ENCODE measurements at places on chromosomes 1 and 21.

GRCh38 chr1:79614762-79615161 is 608.2 kb upstream of the ADGRL4 start:
- DNase-seq: no peak

DNA sequence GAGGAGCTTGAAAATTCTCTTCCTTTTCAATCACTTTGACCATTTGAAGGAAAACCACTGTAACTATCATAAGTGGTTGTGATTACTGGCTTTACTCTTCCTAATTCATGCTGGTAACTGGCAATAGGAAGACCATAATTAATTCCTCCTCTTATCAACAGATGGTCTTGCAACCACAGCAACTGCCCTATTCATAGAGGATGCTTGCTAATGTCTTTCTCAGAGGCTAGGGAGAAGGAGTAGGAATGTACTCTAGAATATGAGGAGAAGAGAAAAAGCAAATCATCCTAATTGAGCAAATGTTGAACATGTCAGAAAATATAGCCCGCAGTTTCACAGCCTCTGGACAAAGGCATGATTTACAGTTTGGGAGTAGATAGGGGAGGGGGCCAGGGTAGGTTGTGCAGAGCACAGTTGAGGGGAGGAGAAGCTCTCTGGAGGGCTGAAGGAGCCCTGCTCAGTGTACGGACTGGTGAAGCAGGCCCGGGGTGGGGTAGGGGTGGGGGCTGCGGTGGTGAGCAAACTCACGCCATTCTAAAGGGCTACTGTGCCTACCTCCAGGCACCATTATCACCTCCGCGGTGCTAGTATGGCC is 192.9 kb downstream of the PCP4 start:
- DNase-seq: no peak

GRCh38 chr1:243550276-243550675 is 294.4 kb downstream of the SDCCAG8 start:
- no peak for DNase-seq

DNA sequence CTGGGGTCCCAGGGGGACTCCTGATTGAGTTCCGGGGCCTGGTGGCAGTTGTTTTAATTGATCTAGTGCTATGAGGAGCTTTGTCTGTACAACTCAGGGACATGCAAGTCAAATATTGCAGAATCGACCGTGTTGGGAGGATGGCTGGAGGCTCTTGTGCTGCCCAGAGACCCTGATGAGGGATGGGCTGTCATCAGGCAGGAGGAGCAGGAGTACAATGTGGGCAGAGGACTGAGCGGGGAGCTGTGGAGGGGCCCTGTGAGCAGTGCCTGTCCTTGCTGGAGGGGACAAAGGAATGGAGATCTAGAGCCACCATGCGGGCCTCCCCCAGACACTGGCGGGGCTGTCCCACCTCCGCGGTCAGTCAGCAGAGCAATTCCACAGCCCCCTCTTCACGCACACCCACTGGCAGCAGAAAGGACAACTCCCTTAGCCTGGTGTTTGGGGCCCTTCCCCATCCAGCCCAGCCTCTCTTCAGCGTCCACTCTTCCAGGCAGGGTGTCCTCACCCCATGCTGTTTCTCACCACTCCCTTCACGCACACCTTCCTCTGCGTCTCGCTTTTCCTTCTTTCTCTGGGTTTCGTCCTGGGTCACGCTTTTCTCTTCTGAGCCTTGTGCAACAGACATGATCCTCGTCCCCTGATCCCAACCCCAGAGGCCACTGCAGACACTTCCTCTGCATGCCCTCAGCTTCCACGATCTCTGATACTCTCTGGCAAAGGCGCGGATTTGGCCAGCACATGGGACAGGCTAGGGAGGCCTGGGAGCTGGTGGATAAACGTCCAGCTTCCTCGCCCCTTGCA is 122.6 kb downstream of the GRIK3 start:
- DNase-seq: no peak

DNA sequence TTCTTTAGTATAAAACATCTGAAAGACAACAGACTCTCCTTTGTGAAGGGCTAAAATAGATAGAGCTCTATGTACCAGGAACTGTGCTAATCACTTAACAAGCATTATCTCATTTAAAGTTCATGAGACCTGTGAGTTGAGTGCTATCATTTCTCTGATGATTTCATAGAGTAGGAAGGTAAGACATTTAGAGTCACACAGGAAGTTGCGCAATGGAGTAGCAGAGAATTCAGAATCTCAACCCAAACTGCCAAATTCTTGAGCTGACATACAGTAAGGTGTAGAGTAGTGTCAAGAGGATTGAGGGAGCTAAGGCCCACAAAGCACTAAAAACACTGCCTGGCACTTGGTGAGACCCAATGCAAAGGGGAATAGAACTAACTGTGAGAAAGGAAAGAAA is 384.3 kb downstream of the NTNG1 start:
- DNase-seq: no peak

DNA sequence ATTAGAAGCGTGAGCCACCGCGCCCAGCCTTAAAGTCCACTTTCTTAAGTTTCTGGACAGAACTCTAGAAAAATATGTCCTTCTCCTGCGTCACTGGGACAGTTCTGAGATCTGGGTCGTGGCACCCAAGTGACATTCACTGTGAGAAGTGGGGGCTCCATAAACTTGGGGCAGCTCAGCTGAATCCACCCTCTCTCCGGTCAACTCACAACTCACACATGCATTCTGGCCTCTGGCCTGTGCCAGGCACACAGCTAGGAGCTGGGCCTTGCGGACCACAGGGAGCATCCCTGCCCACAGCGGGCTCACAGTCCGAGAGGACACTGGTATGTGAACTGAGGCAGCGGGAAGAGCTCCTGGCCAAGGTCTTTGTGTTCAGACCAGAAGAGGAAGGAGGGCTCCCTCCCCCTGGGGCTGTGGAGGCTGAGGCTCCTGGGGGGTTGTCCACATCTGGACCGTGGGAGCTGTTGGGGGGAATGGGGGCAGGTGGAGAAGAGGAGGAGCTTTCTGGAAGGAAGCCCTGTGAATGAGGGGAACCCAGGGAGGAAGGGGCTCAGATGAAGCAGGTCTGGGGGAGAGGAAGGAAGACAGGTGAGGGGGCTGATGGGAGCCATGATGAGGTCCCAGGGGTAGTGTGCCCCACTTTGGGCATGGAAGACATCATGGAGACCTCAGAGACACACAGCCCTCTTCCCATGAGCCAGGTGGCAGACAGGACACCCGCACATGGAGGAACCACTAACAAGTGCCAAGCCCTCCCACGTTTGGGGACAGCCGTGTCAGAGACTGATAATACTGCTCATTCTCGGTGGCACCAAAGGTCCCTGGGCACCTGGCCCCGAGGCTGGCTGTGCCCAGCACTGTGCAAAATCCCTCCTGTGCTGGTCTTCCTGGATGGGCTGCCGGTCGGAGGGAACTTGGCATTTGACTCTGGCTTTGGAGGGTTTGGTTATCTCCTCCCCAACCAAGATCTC is 191.0 kb upstream of the VAMP3 start:
- peak; percentile 9 for DNase-seq

- no peak for DNase-seq
Observed at GRCh38 chr1:63721531-63722189, 52.2 kb upstream of the ROR1 start.

GRCh38 chr1:221602830-221603229 is 139.1 kb downstream of the DUSP10 start:
- no peak for DNase-seq

- no peak for DNase-seq
Observed at GRCh38 chr21:37821786-37822450, 94.3 kb downstream of the KCNJ6 start.

- DNase-seq: no peak
Observed at GRCh38 chr1:99133756-99134500, 129.3 kb upstream of the PLPPR5 start.

GRCh38 chr1:242199776-242200458 is 201.0 kb upstream of the MAP1LC3C start:
- DNase-seq: no peak

DNA sequence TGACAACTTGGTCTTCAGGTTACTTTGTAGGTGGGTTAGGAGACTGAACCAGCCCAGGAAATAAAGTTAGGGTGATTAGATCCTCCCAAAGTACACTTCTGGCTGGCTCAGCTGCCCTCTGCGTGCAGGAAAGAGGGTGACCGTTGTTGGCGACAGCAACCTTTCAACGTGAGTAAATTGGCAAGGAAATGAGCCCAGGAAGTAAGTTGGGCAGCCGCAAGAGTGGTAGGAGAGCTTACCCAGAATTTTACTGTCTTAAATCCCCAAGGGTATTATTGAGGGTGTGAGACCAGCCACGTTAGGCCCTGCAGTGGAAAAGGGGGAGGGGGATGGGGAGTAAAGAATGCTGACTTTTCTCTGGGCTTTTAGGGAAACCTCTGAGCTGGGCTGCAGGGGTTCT is 1.6 kb downstream of the TENT5C start:
- DNase-seq: peak; percentile 61

- no peak for DNase-seq
Observed at GRCh38 chr1:92599184-92599583, 112.5 kb upstream of the GFI1 start.

- no peak for DNase-seq
Observed at GRCh38 chr1:183210681-183211080, 24.6 kb downstream of the LAMC2 start.

- no peak for DNase-seq
Observed at GRCh38 chr21:45049714-45050344, 24.6 kb upstream of the ADARB1 start.

DNA sequence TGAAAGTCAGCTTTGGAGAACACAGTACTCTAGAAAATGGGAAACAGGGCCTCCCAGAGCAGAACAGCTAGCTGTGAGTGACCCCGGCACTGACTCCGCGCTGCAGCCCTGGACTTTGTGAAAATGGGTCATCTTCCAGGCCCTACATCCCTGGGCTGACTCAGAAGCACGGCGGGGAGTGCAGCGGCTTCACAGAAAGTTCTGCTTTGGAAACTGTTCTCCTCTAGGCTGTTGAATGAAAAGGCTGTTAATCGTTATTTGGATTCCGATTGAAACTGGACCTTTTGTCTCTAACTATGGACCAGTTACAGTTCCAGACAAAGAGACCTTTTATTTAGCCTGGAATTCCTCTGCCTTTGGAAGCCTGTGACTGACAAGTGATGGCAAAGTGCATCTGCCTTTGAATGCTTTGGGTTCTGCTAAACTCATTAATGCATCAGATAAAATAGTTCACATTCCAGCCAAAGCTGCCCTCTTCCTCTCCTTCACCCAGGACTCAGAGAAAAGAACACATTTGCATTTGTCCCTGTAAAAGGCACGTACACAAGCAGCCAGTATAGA is 144.9 kb upstream of the HOOK1 start:
- DNase-seq: no peak

GRCh38 chr1:151714820-151715725 is 1.5 kb downstream of the CELF3 start:
- no peak for DNase-seq

- DNase-seq: no peak
Observed at GRCh38 chr1:160243767-160244166, 18.6 kb downstream of the DCAF8 start.

- no peak for DNase-seq
Observed at GRCh38 chr1:180040034-180040433, 85.4 kb downstream of the CEP350 start.

DNA sequence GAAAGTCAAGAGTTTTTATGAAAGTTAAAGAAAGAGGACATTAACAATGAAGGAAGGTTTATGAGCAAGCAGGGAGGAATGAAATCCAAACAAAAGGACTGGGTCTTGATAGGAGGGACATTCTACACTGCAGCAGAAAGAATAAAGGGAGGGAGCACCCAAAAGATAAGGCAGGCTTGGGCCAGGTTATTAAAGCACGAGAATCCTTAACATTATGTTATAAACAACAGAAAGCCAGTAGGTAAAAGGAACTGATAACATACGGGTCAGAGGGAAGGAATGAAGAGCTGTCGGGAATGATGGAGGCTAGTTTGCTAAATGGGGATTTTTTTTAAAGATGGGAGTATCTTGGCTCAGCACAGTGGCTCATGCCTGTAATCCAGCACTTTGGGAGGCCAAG is 19.4 kb downstream of the LPGAT1 start:
- DNase-seq: no peak

DNA sequence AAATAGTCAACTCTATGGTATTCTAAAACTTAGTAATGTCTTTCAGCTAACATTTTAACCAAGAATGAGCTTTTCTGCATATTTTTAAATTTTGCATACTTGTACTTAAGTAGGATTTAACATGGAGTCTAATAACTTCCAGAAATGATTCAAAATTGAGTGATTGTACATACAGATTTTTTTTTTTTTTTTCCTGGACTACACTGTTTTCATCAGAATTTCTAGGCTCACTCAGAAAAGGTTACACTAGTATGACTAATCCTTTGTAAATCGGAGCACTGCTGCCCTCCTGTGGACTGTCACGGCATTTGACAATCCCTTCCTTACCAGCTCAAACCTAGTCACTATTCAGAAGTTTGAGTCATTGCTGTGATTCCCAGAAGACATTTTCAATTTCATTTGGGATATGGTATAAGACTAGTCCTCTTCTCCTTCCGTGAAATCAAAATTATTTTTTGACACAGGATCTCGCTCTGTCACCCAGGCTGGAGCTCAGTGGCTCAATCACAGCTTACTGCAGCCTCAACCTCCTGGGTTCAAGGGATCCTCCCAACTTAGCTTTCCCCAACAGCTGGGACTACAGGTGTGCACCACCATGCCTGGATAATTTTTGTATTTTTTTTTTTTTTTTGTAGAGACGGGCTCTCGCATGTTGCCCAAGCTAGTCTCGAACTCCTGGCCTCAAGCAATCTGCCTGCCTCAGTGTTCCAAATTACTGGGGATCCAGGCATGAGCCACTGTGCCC is 45.5 kb downstream of the CD46 start:
- DNase-seq: peak; percentile 88

DNA sequence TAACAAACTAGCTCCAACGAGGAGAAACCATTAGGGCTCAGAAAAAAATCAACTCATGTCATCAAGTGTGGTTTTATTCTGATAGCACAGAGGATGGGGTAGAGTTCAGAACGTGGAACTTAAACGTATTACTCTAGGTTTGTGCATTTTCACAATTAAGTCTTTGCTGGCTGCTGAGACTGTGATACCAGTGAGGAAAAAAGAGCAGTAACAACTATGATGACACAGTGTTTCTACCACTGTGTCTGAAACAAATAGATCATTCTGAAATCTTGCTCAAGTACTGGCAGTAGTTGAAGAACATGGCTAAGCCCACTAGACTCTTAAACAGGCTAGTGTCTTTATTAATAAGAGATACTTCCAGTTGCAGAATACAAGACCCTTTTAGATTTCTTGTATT is 31.0 kb downstream of the NUCKS1 start:
- no peak for DNase-seq

DNA sequence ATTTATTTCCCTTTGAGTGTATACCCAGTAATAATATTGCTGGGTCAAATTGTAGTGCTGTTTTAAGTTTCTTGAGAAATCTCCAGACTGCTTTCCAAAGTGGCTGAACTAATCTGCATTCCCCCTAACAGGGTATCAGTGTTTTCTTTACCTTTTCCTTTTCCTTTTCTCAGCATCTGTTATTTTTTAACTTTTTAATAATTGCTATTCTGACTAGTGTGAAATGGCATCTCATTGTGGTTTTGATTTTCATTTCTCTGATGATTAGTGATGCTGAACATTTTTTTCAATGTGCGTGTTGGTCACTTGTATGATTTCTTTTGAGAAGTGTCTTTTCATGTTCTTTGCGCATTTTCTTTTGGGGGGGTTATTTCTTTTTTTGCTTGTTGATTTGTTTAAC is 374.9 kb upstream of the BRINP3 start:
- DNase-seq: no peak

- DNase-seq: no peak
Observed at GRCh38 chr1:51960262-51960661, 30.2 kb downstream of the RAB3B start.

Data from activated naive CD4-positive, alpha-beta T cell treated with anti-CD3 and anti-CD28 coated beads, Interleukin-2, amount 10 ng/mL, durations not matched to agents 7 days and 5 days (primary cell).